ENCODE measurements at places on chromosomes 2 and 18. TPM values are rescaled to one million over a fixed set of nuclear protein-coding genes. Genes with fewer than 3 reads are reported as not detected.

GRCh38 chr2:31446848-31447247 is 32.3 kb upstream of the XDH start:
- no peaks in the 10 kb centered on the region for H3K4me1 ChIP-seq
- H3K27me3 ChIP-seq, result no peaks in the 10 kb centered on the region
- H3K36me3 ChIP-seq, result no peaks in the 10 kb centered on the region
- H3K4me3 ChIP-seq, result no peak overlapping the region
- H3K27ac ChIP-seq, result no peak overlapping the region

- no peaks in the 10 kb centered on the region for H3K4me1 ChIP-seq
- H3K36me3 ChIP-seq, result no peaks in the 10 kb centered on the region
- no peak overlapping the region for H3K4me3 ChIP-seq
- DNase-seq, result no peak
- H3K27me3 ChIP-seq, result no peaks in the 10 kb centered on the region
These were observed 84.3 kb downstream of the MCFD2 start for GRCh38 chr2:46831051-46831868.

DNA sequence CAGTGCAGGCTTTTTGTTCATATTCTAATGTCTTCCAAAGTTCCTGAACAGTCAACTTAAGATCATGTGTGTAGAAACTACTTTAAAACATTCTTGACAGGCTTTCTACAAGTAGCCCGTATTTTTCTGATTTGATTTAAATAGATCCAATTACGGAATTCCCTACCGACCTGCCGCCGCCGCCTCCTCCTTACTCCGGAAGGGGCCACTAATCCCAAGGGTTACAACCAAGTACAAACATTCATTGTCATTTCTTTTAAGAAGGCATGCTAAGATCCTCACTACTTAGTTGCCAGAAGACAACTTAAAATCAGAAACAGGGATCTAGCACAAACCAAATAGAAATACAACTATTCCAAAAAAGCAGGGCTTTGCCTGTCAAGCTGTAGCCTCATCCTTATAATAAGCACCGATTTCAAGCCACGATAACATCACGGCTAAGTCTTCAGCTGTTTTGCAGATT is 784 bp downstream of the WDR33 start:
- DNase-seq, result no peak
- no peaks in the 10 kb centered on the region for H3K27me3 ChIP-seq
- no peaks in the 10 kb centered on the region for H3K36me3 ChIP-seq
- peak overlapping the region; percentile 68 for H3K4me3 ChIP-seq
- peaks cover 45% of the 10 kb centered on the region for H3K4me1 ChIP-seq

DNA sequence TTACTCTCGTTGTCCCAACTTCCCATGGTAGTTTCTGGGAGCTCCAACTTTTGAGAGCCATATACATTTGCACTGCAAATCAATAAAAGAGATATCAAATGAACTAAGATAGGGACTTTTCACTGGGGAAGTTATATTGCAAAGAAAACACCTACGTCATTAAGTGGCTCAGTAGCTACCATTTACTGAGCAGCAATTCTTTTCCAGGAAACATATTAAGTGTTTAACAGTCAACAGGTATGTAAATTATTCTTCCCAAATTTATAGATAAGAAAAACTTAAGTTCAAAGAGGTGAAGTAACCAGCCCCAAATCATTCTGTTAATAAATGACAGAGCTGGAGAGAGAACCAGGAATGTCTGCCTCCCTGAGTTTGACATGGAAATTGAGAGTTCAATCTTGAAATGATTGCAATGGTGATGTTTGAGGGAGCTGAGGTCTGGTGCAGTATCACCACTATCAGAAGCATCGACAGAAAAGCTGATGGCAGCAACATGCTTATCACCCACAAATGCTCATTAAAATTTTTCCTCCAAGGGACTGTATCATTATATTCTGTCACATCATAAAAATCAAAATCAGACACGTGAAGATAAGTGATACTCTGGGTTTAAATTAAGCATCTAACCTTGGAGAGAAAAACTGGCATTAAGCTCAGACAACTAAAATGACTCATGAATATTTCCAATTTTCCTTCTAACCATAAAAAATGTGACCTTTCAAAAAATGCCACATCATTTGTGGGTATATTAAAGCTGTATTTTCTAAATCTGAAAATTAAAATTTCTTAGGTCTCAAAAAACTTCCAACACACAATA is 43.4 kb downstream of the GAREM1 start:
- no peak for DNase-seq
- H3K4me1 ChIP-seq, result no peaks in the 10 kb centered on the region
- no peaks in the 10 kb centered on the region for H3K27me3 ChIP-seq
- H3K4me3 ChIP-seq, result no peak overlapping the region
- H3K36me3 ChIP-seq, result no peaks in the 10 kb centered on the region
- no peak overlapping the region for H3K27ac ChIP-seq

LAMA1 gene
- total RNA-seq, result 0.67 TPM

LIMS3 gene
- 0.75 TPM for total RNA-seq
